ENCODE measurements at places on chromosomes 3 and 15.

DNA sequence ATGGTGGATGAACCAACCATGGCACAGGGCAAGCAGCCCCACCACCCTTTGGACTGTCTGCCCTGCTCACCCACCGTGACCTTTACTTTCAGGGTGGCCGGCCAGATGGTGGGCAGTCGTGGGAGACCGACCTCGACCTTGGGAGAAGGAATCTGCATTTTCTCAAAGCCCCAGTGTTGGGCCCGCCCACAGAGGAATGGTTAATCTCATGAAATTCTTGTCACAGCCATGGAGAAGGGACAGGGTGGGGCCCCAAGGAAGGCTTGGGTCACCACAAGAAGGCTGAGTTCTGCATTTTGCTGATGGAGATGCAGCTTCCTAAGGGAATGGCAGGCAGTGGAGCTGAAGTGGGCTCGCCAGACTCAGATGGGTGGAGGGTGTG lies 2.9 kb downstream of the PLXND1 start:
- no peak for DNase-seq

DNA sequence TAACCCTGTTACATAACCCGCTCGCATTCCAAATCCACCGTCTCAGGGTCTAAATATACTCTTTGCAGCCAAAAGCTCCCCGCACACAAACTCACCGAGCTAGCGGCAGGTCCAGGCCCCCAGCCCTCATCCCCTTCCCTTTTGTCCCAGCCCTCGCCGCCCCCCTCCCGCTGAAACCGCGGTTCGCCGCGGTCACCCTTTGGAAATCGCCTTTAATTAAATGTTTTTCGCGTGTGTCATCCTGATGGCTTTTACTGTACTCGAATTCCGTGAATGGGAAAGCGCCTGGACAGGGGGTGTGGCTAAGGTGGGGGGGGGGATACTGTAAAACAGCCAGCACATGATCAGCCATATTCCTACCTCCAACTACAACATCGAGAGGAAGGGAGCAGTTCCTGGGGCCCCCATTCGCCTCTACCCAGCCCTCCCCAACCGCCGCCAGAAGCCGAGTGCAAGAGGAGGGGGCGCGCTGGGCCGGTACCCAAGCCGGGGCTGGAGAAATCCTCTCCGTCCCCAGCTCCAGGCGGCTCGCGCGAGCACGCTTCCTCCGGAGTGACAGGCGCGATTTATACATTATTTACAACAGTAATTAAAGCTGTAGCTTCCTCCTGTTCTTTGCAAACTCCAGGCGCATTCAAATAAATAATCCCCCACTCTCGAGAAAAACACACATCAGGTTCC lies 1.7 kb downstream of the RORA start:
- DNase-seq: peak; percentile 34

DNA sequence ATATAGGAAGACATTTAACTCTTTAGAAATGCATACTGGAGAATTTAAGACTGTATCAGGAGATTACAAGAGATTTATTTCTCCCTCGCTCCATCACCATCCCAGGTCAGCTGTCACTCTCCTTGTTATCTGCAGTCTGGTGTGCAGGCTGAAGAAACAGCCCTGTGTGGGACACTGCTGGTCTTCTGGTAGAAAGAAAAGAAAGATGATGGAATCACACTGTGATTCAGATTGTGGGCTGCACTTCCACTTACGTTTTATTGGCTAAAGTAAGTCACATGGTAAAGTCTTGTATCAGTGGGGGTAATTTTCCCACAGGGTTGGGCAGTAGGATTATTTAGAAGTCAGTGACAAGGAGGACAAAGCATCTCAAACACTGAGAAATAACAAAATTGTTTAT lies 18.1 kb upstream of the ATP1B3 start:
- DNase-seq: no peak

DNA sequence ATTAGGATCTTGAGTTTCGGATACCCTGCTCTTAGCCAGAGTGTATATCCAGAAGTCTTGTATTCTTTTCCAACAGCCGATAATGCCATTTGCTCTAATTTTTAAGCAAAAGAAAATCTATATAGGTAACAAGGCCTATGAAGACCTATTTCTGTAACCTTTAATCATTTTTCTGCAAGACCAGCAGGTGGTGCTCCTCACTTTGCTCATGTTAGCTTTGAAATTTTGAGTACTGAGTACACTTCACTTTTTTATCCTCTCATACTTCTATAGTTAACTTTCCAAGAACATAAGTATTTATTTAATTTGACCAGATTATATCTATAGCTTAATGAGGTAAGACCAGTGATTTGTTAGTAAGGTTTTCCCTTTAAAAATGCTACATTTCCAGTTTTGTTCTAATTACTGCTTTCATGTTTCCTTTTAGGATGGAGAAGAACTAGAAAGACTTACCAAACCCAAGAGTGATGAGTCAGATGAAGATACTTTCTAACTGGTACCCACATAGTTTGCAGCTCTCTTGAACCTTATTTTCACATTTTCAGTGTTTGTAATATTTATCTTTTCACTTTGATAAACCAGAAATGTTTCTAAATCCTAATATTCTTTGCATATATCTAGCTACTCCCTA lies 20.5 kb downstream of the SLC35A5 start:
- DNase-seq: peak; percentile 12

DNA sequence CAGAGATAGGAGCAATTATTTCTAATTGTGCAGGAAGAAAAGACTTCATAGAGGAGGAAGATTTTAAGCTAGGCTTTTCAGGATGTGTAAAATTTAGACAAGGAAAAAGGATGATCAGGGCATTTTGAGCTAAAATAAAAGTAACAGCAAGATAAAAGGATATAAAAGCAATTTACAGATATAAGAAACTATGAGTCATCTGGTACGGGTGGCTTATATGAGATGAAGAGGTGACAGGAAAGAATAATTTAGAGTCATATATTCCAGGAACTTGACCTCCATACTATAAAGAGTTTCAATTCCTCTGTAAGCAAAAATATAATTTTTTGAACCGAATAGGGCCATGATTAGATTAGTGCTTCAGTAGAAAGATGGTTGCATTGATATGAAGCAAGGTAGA lies 273.7 kb downstream of the RBMS3 start:
- no peak for DNase-seq

GRCh38 chr15:68679961-68680371 lies 101.2 kb downstream of the CORO2B start:
- no peak for DNase-seq

DNA sequence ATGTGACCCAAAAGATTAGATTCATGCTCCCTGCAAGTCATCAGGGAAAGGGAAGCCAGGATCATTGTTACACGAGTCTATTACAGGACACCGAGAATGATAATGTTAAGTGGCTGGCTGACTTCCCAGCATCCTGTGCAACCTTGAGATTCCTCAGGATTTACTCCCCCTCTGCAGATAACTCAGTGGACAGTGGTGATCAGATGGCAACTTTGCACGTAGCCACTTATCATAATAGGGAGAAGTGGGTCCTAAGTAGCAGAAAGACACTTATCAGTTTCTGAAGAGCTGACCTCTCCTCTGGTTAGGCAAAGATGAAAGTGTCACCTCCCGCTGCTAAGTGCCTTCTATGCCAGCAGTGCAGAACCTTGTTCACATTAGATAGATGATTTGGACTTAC lies 6.7 kb upstream of the TMPRSS7 start:
- DNase-seq: no peak

- no peak for DNase-seq
Measured at GRCh38 chr3:154148541-154148940, 27.4 kb downstream of the ARHGEF26 start.

- no peak for DNase-seq
Measured at GRCh38 chr3:70040386-70040785, 40.9 kb downstream of the SAMMSON start.

GRCh38 chr15:100115711-100116090 lies 226.1 kb downstream of the ADAMTS17 start:
- DNase-seq: no peak

DNA sequence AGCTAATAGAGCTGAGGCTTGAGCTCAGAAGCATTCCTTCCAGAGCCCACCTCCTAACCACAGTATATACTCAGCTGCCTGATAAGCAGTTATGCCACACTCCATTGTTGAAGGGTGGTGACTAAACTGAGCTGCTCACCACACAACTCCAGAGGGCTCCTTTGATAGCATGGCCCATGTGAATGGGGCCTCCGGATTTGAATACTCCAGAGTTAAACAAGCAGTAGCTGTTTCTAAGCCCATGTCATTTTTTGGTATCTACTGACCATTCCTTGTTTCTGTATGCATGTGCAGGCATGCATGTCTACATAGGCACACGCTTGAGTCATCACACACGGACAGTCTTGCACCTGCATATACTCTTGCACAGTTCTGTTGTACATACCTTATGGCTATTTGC lies 28.9 kb downstream of the IGSF10 start:
- no peak for DNase-seq

- DNase-seq: no peak
Measured at GRCh38 chr3:13661121-13661520, 112.2 kb downstream of the FBLN2 start.

GRCh38 chr15:86872782-86873181 lies 793.1 kb downstream of the AGBL1 start:
- DNase-seq: no peak

DNA sequence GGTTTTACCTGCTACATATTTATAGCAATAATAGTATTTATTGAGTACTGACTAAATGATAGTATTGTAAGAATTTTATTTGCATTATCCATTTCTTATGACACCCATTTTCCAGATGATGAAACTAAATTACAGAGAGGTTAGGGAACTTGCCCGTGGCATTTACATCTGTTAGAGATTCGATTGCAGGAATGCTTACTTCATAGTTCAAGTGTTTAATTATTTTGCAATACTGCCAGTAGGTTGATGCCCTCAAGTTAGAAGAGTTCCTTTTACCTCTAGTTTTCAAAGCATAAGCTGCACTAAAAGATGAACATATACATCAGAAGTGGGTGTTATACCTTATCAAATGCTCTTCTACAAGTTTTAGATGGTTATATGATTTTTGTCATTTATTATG lies 362.8 kb upstream of the RGMA start:
- DNase-seq: no peak

GRCh38 chr15:79455361-79455760 lies 23.2 kb downstream of the MINAR1 start:
- DNase-seq: no peak

GRCh38 chr3:194572143-194572789 lies 61.0 kb downstream of the TMEM44 start:
- DNase-seq: peak; percentile 25

GRCh38 chr3:71536376-71536965 lies 47.1 kb downstream of the FOXP1 start:
- DNase-seq: no peak

DNA sequence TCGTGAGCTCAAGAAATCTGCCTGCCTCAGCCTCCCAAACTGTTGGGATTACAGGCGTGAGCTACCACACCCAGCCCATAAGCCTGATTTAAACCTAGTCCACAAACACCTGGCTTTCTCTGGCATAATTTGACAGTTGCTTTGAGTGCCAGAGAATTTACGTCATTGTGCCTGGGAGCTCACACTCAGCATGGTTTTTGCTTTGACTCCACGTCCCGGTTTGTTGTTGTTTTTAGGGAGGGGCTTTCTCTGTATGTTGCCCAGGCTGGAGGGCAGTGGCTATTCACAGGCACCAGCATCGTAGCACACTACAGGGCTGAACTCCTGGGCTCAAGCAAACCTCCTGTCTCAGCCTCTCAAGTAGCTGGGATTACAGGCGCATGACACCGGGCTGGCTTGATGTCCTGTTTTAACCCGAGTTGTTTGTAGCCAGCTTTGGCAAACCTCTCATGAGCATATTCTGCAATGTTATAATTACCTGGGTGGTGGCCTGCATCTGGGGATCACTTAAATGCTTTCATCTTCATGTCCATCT lies 32.7 kb downstream of the CEMIP start:
- no peak for DNase-seq

- no peak for DNase-seq
Measured at GRCh38 chr15:38134252-38134651, 118.4 kb upstream of the SPRED1 start.

GRCh38 chr15:29386523-29386922 lies 116.9 kb upstream of the NSMCE3 start:
- DNase-seq: no peak

DNA sequence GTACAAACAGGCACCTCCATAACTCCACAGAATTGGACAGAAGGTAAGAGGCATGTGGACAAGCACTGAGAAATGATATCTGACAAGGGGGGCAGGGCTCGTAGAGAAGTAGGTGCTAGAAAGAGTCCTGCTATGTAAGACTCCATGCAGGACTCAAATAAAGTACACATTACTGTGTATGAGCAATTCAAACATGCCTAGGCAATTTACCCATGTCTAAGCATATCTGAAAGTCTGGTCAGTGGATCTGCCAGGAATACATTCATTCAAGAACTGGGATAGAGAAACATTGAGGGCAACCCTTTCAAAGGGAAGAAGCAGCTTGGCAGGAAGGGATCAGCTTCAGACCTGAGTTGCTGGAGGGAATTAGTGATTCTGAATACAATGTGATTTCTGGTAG lies 174.1 kb upstream of the MCTP2 start:
- no peak for DNase-seq

- DNase-seq: no peak
Measured at GRCh38 chr3:159819676-159820075, 169.0 kb upstream of the IL12A start.

DNA sequence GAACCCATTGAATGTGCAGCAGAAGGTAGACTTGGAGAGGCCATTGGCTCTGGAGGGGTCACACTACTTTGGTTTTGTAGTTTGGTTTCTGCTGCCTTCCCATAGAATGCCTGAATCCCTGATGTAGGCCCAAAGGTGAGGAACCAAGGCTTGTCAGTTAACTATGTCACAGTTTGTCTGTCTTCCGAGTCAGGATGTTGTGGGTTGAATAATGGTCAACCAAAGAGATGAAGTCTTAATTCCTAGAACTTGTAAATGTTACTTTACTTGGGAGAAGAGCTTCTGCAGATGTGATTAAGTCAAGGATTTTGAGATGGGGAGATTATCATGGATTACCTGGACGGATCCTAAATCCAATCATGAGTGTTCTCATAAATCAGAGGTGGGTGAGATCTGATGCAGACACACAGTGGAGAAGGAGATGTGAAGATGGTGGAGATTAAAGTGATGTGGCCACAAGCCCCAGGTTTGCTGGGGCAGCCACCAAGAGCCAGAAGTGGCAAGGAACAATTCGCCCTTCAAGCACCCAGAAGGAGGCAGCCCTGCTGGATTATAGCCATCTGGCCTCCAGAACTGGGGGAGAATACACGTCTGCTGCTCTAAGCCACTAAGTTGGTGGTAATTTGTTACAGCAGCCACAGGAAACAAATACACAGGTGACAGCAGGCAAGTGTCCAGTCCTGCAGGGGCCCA lies 2.3 kb upstream of the CCR8 start:
- no peak for DNase-seq

DNA sequence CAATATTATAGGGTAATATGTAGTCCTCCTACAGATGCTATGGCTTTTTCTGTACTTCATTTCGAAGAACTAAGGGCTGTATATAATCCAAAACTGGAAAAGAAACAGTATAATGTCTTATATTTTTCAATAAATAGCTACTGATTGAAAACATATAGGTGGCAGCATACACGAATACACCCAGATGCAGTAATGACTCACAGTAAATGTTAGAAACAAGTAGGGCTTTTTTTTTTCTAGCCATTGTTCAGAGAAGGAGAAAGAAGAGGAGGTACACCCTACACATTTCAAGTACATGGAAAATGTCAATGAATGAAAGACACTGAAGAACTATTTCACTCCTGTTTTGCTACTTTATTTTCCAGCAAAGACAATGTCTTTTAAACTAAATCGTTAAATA lies 9.4 kb downstream of the DAZL start:
- no peak for DNase-seq

- DNase-seq: peak; percentile 83
Measured at GRCh38 chr3:64030741-64031140, 7.4 kb upstream of the PSMD6 start.

GRCh38 chr3:29281094-29281343 lies 148 bp downstream of the RBMS3 start:
- no peak for DNase-seq

- no peak for DNase-seq
Measured at GRCh38 chr3:30448450-30449289, 157.7 kb upstream of the TGFBR2 start.

All from HEK293T (cell line).